ENCODE measurements at places on chromosomes 7 and 10.
A peak's percentile ranks its signal among the peaks of the same experiment; 100 is the strongest.

- no peak for DNase-seq
These were observed 631 bp upstream of the PRKRIP1 start for GRCh38 chr7:102395592-102395872.

DNA sequence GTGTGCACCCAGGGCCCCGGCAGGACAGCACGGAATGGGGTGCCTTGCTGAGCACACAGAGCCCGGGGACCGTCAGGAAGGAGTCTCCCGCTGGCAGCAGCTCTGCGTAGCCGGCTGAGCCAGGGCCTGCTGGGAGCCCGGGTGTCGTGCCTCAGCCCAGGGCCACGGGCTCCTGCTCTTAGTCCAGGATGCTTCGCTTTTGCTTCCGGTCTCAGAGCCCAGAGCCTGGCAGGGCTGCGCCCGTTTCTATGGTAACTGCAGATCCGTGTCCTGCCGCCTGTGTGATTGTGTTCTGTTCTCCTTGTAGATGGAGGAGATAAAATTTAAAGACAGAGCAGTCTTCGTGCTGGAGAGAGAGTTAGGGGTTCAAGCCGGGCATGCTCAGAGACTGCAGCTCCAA, 53.7 kb upstream of the DPYSL4 start:
- DNase-seq = no peak

DNA sequence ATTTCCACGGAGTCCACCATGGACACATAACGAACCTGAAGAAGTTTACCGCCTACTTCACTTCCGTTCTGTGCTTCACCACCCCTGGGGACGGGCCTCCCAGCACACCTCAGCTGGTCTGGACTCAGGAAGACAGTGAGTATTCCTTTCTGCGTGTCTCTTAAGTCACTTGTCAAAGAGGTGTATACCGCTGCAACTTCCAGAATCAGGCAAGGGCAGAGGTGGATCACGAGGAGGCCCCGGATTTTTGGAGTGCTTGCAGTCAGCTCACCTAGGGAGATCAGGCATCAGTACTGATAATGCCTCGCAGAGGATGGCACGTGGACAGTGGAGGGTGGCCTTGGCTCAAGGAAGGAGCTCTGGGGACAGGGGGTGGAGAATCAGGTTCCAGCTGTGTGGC, 630.4 kb upstream of the FOXK1 start:
- no peak for DNase-seq

DNA sequence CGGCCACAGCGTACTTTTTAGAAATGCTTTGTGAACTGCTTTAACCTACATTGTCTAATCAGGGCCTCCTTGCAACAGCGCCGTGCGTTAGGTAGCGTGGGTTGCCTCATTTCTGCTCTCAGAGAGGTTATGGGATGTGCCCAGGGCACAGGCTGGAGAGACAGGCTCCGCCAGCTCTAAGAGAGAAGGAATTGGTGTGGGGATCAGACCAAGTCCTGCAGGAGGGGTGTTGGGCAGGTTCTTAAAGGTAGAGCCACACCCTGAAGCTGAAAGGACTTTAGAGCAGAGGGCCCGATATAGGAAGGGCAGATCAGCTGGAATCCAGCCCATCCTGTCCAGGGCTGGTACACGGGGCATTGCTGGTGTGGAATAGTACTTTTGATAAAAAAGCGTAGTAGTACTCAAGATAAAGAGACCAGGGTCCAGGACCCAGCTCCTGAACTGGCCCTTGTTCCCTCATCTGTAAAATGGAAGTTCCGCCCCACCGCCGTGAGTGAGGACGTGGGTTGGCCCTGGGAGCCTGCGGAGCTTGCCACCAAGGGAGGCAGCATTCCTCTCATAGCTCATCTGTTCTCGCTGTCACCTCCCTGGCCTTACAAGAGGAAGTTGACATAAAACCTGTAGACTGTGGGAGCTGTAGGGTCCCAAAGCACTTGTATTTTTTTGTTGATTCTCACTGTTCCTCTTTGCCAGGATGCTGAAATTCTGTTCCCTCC, 37.2 kb downstream of the TMEM120A start:
- DNase-seq = no peak

- DNase-seq = no peak
These were observed at the start of gene KEL for GRCh38 chr7:142961973-142962926. TSS of gene KEL (minus strand) at chr7:142962363. CDS start at chr7:142962206, 157 bp downstream.

DNA sequence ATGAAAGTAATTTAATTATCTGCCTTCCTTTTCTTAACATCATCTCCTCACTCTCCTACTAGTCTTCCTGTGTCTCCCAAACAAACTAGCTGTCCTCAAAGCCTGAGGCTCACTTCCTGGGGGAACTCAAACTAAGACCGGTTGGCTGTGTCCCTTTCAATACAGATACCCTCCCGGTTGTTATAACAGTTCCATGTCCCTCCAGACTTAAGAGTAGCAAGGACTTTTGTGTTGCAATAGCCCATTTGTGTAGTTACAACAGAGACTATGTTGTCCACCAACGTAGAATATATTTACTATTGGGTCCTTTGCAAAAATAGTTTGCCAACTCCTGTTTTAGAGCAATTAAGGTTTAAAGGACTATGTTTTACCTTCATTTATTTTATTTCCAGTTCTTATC, 8.6 kb upstream of the TARP start:
- no peak for DNase-seq

DNA sequence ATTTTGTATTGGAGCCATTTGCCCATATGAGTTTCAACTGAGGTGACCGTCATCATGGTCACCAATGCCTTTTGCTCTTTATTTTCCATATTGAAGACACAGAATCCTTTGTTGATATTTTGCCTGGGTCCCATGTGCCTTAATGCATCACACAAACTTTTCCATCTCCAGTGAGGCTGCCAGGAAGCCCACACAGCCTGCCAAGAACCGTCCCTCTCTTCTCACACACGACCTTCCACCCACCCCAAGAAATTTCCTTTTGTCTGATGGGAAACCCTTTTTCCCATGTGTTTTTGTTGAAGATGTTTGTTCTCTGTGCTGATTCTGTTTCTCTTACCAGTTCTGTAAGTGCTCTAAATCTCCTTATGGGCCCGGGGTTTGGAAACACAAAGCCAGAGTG, 168.9 kb downstream of the CSTF2T start:
- no peak for DNase-seq

- no peak for DNase-seq
These were observed 337.1 kb downstream of the RNLS start for GRCh38 chr10:88245974-88246511.

DNA sequence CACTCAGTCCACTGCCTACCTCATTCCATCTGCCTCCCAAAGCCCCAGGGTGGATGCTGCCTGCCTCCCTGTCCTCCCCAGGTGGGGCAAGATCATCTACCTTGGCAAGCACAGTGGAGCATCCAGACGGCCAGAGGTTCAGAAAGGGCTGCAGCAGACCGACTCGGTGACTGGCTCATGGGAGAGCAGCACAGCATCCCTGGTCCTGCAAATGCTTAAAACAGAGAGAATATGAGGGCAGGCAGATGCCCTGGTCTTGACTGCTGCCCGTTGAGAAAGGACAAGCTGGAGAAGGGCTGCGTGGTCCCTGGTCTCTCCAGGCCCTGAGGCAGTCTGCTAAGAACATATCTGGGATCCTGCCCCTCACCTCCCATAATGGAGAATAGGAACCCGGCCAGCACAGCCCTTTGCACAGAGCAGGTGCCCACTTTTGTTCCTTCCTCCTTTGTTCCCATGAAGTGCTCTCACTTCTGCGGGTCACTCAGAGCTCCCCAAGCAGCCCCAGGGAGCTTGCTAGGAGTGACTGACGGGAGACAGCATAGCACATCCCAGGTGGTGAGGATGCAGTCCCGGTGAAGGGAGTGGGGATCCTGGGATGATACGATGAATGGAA, 1.4 kb downstream of the HPS1 start:
- DNase-seq = no peak

DNA sequence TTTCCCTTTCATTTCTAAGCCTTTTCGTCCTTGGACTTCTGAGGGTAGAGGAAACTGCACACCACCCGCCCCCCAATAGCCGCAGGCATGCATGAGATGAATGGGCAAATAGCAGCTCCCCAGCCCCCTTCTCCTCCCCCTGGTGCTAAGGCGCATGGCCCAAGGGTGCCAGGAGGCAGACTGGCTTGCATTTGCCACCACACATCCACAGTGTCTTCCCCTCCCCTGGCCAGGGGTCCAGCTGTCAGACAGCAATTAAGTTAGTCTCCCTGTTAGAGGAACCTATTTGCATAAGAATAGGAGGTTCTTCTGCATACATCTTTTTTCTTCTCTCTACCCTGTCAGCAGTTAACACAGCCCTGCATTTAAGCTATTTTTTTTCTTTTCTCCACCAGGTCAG, 20.2 kb downstream of the TOMM7 start:
- DNase-seq = no peak

GRCh38 chr10:71727738-71728737, 8.5 kb upstream of the C10orf105 start:
- no peak for DNase-seq

DNA sequence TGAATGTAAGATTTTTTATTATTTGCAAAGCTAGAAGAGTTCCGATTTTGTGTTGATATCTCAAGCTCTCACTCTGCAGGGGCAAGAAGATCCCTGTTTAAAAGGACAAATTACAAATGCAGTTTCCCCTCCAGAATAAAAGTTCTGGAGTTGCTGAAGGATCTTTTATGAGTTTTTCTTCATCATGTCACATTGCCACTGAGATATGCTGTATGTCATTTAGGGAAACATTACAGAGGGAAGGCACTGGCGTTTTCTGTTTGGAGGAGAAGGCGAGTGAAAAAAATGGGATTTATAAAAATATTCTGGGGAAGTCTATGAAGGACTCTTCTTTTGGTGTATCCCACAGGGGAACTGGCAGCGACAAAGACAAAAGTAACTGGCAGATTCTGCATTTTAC, 57.4 kb downstream of the POU6F2 start:
- DNase-seq = no peak

DNA sequence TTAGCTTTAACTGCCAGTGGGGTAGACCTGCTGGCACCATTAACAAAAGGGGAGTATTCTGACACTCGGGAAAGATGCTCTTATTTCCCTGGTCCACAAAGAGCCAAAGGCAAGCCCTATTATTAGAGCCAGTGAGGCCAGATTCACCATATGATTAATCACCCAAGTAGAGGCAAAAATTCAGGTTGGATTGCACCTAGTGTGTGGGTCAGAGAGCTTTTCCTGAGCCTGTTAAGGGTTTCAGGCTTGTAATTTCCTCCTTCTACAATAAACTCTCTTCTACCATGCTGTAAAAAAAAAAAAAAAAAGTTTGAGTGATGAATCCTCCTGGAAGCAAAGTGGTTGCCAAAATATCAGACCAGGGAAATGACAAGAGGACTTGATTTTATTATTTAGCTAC, 163.5 kb downstream of the MBL2 start:
- DNase-seq = no peak

- DNase-seq = no peak
These were observed 73.1 kb downstream of the ADCYAP1R1 start for GRCh38 chr7:31125171-31125570.

- no peak for DNase-seq
These were observed 288.0 kb downstream of the FGFR2 start for GRCh38 chr10:121310151-121310711.

- no peak for DNase-seq
These were observed 228.9 kb downstream of the SDHAF3 start for GRCh38 chr7:97346349-97346748.

- DNase-seq = peak; percentile 51
These were observed 181.2 kb upstream of the ITGB1 start for GRCh38 chr10:33139181-33139646.

DNA sequence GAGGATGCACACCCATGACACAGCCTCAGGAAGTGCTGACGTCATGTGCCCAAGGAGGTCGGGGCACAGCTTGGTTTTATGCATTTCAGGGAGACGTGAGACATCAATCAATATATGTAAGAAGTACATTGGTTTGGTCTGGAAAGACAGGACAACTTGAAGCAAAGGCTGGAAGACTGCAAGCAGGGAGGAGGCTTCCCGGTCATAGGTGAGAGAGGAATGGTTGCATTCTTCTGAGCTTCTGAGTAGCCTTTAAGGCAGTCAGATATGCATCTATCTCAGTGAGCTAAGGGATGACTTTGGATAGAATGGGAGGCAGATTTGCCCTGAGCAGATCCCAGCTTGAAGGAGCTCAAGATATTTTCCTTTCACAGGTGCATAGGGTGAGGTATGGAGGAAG, 349.5 kb downstream of the TYW1 start:
- DNase-seq = no peak

- DNase-seq = peak; percentile 84
These were observed at the start of gene GUSB for GRCh38 chr7:65981965-65982792. TSS of gene GUSB (minus strand) at chr7:65982213. CDS start at chr7:65982183, 30 bp downstream.

- DNase-seq = no peak
These were observed at the start of gene UPK3B for GRCh38 chr7:76509931-76510877. TSS of gene UPK3B (plus strand) at chr7:76510552. CDS start at chr7:76510653, 101 bp downstream.

DNA sequence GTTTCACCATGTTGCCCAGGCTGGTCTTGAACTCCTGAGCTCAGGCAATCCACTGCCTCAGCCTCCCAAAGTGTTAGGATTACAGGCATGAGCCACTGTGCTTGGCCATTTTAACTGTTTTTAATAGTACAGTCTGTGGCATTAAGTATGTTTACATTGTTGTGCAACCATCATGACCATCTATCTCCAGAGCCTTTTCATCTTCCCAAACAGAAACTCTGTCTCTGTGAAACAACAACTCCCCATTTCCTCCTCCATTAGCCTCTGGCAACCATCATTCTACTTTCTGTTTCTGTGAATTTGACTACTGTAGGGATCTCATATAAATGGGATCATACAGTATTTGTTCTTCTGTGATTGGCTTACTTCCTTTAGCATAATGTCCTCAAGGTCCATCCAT, 48.3 kb upstream of the SEPHS1 start:
- DNase-seq = no peak

DNA sequence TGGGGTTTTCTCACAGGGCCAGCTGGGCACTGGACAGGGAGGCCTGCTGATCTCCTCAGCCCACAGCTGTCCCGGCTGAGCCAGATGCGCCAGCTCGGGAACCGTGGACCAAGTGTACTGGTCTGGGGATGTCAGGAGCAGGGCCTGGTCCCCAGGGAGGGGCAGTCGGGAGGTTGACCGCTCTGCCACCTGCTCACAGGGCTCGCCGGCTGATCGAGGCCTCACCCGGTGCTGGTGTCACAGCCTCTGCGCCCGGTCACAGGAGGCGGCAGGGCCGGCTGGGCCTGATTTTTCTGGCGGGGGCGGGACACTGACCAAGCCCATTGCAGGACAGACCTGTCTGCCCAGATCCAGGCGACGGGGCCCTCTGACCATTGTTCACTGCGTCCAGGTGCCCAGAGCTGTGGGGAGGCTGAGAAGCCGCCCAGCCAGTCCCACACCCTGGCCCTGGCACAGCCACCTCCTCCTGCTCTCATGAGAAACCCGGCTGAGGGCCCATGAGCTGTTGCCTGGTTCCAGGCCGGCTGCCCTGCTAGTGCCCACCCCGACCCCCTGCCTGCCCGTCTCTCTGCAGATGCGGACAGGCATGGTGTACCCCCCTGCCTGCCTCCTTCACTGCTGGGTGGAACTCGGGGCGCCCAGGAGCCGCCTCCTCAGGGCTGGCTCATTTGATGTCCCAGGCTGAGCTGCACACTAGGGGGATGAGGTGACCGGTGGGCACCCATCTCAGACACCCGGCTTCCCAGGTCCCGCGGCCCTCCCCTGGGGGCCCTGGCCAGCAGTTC, 3.0 kb upstream of the TMEM184A start:
- no peak for DNase-seq

DNA sequence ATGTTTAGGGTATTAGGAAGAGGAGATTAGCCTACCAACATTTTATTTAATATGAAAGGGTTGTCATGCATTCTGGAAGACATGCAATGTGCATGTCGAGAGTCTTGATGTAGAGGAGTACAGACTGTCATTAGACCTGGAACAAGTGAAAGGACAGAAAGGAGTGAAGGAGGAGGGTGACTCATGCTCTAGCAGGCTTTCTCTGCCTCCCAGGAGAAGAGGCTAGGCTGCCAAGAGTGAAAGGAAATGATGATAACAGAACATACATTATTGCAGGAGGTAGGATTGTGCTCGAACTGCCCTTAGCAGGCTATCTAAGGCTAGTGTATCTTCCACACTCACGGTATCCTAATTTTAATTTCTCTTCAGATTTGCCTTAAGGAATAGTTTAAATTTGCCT, 228.8 kb downstream of the EXOC4 start:
- DNase-seq = no peak
